ENCODE measurements at places on chromosomes 7 and 10. TPM values are rescaled to one million over a fixed set of nuclear protein-coding genes. Genes with fewer than 3 reads are reported as not detected.

Gene ECHDC3
- 161 TPM for total RNA-seq

Gene NUB1
- 59.2 TPM for total RNA-seq

Gene FFAR4
- total RNA-seq = 2.3 TPM

Gene TET1
- total RNA-seq = 5.7 TPM

Gene IKZF1
- 22.0 TPM for total RNA-seq

Gene POM121
- 60.6 TPM for total RNA-seq

All from mesenteric fat pad (tissue), 1 donor.